Cardiac fibroblast (primary cell): ENCODE measurements at places on chromosomes 5 and 9.

DNA sequence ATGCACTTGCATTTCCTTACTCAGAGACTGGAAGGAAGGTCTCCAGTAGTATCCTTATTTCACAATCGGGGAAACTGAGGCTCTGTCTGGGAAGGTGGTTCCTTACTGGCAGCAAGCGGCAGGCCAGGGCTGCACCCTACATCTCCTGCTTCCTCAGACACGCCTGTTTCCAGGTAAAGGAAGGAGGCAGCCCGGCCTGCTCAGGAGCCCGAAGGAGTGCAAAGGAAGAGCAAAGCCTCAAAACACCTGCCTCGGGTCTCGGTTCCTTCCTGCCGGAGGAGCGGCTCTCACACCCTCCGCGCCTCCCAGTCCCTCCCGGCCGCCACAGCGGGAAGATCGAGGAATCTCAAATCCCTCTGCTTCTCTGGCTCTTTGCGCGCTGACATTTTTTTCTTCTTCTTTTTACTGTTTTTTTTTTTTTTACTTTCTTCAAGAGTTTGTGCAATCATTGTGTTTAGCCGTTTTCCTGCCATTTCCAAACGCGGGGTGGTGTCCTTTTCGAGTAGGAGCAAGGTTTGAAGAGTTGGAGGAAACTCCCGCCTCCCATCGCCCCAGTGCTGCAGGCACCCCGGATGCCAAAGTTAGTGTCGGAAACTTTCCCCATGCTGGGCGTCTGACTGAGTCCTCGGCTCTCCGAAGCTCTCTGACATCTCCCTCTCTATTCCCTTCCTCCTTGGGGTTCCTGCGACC is 1.0 kb downstream of the GGTA1 start:
- peak; percentile 62 for DNase-seq

DNA sequence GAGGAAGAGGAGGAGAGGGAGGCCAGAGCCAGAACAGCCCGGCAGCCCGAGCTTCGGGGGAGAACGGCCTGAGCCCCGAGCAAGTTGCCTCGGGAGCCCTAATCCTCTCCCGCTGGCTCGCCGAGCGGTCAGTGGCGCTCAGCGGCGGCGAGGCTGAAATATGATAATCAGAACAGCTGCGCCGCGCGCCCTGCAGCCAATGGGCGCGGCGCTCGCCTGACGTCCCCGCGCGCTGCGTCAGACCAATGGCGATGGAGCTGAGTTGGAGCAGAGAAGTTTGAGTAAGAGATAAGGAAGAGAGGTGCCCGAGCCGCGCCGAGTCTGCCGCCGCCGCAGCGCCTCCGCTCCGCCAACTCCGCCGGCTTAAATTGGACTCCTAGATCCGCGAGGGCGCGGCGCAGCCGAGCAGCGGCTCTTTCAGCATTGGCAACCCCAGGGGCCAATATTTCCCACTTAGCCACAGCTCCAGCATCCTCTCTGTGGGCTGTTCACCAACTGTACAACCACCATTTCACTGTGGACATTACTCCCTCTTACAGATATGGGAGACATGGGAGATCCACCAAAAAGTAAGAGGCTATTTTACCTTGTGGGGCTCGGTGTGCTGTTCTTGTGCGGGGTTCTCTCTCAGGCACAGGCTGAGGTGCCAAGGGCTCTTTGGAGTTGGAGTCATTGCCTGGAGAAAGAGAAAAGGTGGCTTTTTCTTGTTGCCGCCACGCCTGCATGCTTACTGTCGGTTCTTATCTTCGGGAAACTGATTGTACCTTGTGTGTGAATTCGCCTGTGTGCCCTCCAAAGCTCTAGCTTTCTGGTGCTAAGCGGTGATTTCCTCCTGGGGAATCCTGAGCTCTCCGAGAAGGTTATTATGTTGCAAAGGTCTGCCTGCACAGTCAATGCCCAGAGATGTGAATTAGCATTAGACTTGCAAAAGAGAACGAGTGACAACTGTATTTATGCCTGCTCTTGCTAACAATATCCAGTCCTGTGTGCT is at the start of gene ISL1:
ISL1 (plus strand) TSS at position 318 of the 991 bp plus-strand sequence; CDS start at position 542, 224 bp downstream.
- peak; percentile 57 for DNase-seq

DNA sequence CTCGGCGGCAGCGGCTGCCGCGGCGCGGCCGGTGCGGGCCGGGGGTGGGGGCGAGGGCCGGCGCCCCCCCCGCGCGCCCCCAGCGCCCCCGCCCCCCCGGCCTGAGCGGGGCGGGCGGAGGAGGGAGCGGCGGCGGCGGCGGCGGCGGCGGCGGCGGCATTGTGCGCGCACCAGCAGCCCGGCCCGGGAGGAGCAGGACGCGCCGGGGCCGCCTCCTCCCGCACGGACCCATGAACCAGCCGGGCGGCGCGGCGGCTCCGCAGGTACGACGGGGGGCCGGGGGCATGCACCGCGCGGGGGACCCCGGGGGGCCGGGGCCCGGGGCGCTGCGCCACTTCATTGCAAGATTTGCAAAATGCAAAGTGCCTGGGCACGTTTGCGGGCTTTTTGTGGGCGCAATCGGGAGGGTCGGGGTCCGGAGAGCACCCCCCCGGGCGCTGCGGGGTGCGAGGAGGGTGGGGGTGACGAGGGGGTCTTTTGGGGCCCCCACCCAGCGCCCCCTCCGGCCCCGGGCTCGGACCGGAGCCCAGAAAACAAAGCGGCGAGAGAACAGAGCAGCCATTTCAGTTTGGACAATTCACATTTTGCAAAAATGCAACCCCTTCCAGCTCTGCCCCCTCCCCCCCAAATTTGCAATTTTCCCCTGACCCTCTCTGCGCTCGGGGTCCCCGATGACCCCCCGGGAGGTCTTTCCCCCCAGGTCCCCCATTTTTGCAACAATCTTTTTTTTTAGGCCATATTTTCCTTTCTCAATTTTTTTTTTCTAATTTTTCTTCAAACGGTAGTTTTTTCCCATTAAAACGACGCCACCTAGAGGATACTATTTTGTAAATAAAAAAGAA is at the start of gene ZNF618:
ZNF618 (plus strand) TSS at position 159 of the 842 bp plus-strand sequence; CDS start at position 231, 72 bp downstream.
- peak; percentile 39 for DNase-seq

DNA sequence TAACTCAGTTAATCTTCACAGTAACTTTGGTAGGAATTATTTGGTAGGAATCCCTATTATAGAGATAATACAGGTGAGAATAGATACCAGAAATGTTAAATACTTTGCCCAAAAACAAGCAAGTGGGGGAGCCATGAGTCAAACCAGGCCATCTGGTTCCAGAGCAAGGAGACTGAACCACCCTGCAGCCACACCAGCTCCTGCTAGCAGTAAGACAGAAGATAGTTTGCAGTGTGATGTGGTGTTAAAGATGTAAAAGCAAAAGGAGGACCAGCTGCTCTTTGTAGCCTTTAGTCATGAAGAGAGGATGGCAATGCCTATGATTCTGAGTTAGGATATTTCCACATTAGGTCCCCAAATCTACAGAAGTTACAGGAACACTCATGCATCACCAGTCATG is 101.4 kb downstream of the PRKACG start:
- DNase-seq, result no peak

DNA sequence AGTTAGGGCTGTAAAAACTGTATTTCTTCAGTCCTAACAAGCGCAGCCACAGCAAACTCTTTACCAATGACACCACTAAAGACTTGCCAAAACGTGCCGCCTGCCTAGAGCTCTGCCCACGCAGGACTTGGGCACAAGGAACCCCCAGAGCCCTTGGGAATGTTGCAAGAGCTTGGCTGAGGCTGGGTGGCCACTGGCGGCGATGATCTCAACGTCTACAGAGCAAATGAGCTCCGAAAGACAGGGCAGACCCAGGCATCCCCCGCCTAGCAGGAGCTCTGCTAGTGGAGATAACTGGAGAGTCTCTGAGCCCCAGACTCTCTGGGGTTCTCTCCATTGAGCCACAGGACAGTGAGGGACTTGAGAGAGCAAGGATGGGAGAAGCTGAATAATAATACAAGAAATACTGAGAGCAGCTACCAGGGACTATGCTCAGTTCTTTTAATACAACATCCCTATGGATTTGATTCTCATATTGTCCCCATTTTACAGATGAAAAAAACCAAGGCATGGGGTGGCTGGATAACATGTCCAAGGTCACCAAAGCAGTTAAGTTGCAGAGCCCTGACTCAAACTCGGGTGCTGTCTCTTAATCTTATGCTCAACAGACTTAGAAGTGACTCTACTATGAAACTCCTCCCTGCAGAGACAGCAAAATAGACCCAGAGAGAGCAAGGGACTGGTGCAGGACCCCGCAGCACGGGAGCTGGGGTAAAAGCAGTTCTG is 32.5 kb downstream of the SHB start:
- DNase-seq, result peak; percentile 80

GRCh38 chr9:77714077-77714549 is 66.0 kb upstream of the GNA14 start:
- DNase-seq, result peak; percentile 22

DNA sequence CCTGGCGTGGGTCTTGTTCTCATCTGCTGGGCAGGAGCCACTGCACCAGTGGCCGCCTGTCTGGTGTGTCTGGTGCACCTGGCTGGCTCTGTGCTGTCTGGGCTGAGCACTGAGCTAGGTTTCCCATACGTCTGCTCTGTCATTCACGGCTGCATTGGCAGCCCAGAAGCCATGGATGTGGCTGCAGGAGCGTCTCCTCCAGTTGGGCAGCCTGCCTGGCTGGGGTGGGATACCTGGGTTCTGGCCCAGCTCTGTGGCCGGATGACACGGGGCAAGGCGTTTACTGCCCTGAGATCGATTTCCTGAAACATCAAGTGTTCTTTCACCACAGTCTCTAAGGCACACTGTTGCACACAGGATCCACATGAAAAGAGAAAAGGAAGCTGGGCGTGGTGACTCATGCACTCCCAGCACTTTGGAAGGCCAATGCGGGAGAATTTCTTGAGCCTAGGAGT is 25.5 kb upstream of the SLC25A51 start:
- no peak for DNase-seq

GRCh38 chr5:127375544-127376091 is 85.0 kb downstream of the MEGF10 start:
- no peak for DNase-seq

DNA sequence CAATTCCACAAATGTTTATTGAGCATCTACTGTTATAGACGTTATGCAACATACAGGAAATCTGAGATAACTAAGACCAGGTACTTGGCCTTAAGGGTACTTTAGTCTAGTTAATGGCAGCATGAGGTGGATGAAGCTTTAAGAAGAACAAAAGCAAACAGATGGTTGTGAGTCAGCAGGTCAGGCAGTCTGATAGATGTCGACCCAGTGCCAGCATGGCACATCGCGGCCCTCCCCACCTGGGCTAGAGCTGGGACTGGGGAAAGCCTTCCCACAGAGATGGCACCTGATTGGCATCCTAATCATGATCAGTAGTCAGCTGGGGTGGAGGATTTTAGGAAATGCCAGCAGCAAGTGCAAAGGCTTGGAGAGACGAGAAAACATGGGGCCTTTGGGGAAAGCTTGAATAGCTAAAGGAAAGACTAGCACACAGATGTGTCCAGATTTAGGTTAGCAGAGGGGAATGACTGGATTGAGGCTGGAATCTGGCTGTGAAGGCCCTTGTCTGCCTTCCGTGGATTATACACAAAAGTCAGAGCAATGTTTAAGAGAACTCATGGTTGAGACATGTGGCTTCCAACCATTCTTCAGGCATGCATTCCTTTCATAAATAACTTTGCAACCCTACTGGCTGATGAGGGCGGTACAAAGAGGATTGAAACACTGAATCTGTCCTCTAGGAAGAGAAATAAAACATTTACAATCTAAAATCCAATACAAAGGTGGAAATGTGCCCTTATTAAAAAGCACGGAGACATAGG is 395.4 kb upstream of the WWC1 start:
- DNase-seq, result no peak

- no peak for DNase-seq
Measured at GRCh38 chr5:112289465-112289864, 129.6 kb downstream of the EPB41L4A start.

DNA sequence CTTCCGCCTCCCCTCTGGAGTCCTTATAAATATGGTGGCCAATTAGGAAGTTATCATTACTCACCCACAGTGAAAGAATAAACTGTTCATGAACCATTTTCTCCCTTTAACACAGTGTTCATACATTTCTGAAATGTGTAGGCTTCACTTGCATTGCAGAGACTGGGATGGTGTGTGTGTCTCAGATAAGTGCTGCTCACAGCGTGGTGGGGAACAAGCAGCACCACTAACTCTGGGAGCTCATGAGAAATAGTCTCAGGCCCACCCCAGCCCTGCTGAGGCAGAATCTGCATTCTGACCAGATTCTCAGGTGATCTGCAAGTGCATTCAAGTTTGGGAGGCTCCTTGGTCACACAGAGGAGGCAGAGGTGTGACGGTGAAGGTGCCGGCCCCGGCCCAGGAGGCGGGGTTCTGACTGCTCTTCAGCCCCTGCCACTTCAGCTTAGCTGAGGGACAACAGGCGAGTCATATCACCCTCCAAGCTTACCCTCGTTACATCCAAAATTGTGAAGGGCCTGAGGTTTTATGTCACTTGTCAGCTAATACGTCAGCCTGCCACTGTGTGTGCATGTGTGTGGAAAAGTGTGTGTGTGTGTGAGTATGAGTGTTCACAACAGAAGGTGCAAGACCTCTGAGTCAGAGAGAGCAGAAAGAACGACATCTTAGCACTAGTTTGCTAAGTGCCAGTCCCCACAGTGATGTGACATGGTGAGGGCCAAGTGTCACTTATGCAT is 34.7 kb downstream of the DAP start:
- DNase-seq, result peak; percentile 18

DNA sequence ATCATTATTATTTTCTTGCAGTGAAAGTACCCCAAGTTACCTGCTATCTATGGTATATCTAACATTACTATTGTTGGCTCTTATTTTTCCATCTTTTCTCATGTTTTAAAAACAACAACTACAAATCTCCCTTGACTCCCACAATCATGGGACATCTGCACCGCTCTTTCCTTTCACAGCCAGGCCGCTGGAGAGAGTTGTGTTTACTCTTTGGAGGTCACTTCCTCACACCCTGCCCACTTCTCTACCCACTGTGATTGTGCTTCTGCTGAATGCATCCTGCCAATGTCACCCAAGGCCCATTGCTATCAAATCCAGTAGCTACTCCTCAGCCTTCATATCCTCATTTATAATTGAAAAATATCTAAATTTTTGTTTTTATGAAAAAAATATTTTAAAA is 29.7 kb downstream of the SLC28A3 start:
- no peak for DNase-seq

- DNase-seq, result no peak
Measured at GRCh38 chr5:137292461-137293027, 206.6 kb downstream of the SPOCK1 start.

DNA sequence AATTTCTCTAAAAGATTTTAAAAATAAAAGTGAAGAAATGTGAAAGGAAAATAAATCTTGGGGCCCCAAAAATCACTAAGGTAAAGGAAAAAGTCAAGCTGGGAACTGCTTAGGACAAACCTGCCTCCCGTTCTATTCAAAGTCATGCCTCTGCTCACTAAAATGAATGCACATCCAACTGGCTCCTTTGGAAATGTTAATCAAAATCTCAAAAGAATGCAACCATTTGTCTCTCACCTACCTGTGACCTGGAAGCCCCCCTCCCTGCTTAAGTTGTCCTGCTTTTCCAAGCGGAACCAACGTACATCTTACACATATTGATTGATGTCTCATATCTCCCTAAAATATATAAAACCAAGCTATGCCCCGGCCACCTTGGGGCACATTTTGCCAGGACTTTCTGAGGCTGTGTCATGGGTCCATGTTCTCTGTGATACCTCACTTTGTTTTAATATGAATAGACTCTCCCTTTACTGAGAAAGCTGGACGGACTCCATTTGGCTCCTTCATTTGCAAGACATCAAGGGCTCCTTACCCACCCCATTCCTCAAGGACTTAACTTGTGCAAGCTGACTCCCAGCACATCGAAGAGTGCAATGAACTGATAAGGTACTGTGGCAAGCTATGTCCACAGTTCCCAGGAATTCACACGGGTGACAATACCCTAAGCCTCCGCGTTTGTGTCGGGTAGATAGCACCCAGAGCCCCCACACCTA is 164.3 kb downstream of the SMC2 start:
- DNase-seq, result peak; percentile 4
